ENCODE measurements at places on chromosomes 6 and 20. TPM values are rescaled to one million over a fixed set of nuclear protein-coding genes. Genes with fewer than 3 reads are reported as not detected.

DNA sequence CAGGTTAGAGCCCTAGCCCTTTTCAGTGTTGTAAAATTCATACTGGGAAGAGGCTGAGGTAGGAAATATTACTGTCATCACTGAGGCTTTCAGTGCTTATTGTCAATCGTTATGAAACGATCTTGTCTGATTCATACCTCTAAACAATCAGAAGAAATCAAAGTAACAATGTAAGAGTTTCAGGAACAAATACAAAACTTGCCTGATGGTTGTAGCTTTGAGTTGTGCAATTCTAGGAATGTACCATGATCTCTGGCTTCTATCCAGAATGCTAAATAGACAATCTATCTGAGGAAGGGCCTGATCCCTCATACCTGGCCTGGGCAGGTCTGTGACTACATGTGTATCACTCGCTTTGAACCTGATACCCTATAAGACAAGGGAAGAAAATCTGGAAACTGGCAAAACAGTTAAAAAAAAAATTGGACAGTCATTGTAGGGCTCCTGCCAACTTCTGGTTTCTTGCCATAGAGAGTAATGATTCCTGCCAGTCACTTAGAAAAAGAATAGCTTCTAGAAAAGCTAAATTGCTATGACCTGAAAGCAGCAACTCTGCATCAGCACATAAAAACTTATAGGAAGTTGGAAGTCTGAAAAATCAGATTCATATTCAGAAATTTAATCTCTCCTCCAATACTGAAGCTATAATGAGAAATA lies 234.7 kb downstream of the BTBD9 start:
- DNase-seq: no peak

- DNase-seq: no peak
These were observed 71.8 kb upstream of the ANKEF1 start for GRCh38 chr20:9963029-9963428.

GRCh38 chr20:56781108-56781739 lies 152.1 kb downstream of the TFAP2C start:
- no peak for DNase-seq

GRCh38 chr20:2363187-2363586 lies 17.5 kb upstream of the TGM6 start:
- DNase-seq: no peak

Gene DEFB132
- total RNA-seq: not detected

Gene HRH3
- total RNA-seq: not detected

Gene TCP11
- 0.18 TPM for total RNA-seq

Gene NRSN1
- total RNA-seq: not detected
